ENCODE measurements at places on chromosomes 2 and 18.

GRCh38 chr2:115484983-115485382, 1042.5 kb downstream of the DPP10 start:
- DNase-seq, result no peak

DNA sequence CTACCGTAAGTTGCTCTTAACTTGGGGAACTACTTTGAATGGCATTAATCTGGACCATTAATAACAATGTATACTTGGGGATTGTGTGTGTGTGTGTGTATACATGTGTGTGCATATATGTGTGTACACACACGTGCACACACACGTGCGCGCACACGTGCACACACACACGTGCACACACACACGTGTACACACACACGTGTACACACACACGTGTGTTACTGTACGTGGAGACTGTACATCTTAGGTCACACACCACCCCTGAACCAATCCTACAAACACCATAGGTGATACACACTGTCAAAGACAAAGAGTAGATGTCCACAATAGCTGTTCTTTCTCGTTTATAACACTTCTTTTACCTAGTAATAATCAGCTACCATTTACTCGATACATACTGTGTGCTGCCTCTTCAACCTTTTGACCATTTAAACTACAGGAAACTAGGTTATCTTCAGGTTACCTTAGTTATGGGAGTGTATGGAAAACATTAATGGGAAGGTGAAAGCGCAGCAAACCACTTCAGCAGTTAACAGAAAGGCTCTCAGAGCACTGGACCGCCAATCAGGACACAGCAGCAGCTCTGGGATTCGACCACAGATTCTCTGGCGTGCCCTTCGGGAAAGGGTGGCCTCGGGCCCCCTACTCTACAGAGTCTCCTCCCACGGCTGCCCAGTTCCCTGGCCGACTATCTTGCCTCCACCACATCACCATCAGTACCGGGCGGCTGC, 894 bp upstream of the GCC2 start:
- no peak for DNase-seq

- DNase-seq, result no peak
Observed at GRCh38 chr2:17182399-17182798, 335.8 kb downstream of the RAD51AP2 start.

- no peak for DNase-seq
Observed at GRCh38 chr2:190412966-190413365, 4.8 kb downstream of the MFSD6 start.

DNA sequence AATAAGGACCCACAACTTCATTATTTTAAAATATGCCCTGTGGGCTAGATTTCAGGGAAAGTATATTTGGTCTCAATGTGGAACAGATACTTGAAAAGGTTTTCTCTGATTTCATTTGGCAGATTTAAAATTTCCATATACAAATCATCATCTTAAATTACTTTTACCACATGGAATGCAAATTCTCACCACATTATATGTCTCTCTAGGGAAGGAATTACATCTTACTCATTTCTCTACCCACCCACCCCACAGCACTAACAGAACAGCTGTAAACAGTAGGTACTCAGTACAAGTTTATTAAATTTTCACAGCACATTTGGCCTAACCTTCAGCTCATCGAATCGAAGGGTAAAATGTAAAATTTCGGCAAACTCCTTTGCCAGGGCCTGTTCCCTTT, 104.0 kb downstream of the CYRIA start:
- no peak for DNase-seq

- no peak for DNase-seq
Observed at GRCh38 chr2:196356332-196356731, 185.0 kb upstream of the STK17B start.

DNA sequence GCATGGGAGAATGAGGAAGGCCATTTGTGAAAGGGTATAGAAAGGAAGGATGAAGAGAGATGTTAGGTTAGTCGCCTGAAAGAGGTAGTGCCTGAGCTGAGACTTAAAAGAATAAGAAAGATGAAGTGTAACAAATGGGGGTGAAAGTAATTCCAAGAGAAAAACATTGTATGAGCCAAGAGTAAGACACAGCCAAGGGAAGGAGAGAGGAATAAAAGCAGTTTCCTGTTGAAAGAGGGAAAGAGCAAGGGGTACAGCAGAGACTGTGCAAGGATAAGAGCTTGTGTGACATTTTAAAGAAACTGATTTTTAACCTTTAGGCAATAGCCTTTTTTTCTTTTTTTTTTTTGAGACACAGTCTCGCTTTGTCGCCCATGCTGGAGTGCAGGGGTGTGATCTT, 4.8 kb upstream of the RBBP8 start:
- DNase-seq, result no peak

DNA sequence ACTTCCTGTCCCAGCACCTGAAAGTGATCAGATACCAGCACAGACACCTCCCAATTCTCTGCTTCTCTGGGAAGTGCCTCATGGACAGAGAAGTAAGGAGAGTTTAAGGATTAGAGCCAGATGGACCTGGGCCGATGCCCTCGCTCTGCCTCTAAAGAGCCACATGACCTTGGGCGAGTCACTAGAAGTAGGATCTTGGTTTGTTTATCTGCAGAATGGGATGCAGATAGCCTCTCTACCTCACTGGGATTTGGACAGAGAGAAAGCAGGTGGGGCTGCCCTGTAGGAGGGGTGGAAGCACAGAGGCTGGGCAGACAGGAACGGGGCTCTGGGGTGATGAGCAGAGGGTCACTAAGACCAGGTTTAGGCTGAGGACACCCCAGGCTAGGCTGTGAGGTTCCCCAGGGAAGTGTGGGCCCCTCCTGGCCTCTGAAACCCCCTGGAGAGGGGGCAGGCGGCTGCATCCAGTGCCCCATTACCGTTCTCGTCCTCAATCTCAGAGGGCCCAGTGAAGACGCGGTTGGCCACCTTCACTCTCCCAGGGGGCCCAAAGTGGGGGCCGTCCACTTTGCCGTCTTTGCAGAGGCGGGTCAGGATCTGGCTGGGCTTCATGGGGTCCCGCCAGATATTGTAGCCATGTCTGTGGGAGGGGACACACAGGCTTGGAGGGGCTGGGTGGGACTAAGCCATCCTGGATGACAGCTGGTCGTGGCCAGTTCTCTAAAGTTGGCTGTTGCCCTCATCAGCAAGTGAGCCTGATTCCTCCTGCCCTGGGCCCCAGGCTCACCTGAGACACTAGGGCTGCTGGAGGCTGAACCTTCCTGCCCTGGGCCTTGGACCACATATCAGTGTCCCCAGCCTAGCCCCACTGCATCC, 13.3 kb downstream of the OTOF start:
- no peak for DNase-seq

- DNase-seq, result no peak
Observed at GRCh38 chr2:227125506-227125905, 38.5 kb downstream of the COL4A4 start.

- no peak for DNase-seq
Observed at GRCh38 chr2:190334479-190335224, 8.7 kb upstream of the INPP1 start.

GRCh38 chr18:41378598-41378997, 576.4 kb upstream of the PIK3C3 start:
- DNase-seq, result no peak

DNA sequence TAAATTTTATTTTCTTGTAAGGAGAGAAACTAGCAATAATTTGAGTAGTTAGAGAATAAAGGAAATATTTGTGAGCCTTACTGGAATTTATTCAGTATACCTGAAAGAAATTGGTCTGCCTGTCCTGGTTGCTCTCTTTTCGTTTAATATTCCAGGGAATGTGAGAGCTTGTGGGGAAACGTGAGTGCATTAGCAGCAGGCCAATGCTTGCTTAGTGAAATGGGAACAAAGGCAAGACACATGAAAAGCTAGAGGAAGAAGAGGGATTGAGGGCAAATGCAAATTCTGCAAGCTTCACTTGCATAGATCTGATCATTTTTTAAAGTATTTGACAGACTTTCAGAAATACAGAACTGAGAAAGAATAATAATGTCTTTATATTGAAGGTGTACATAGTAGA, 111.0 kb downstream of the ERBB4 start:
- no peak for DNase-seq

GRCh38 chr2:5440174-5440573, 252.0 kb upstream of the SOX11 start:
- no peak for DNase-seq

GRCh38 chr2:71811157-71811556, 336.5 kb downstream of the CYP26B1 start:
- DNase-seq, result no peak

DNA sequence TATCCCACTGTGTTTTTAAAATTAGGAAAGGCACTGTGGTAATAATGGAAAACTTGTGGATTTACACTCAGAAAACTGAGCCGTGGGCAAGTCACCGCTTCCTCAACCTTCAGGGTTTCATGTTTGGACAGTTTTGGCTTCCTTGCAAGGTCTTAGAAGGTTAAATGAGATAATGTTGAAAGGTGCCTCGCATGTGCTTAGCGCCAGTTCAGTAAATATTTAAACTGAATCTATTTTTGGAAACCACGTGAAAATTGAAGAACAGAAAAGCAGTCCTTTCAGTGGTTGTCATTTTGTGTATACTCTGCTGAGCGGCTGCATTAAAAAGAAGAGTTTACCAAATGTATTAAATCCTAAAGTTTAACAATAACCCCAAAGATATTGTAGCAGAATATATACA, 15.2 kb upstream of the AGAP1 start:
- no peak for DNase-seq

DNA sequence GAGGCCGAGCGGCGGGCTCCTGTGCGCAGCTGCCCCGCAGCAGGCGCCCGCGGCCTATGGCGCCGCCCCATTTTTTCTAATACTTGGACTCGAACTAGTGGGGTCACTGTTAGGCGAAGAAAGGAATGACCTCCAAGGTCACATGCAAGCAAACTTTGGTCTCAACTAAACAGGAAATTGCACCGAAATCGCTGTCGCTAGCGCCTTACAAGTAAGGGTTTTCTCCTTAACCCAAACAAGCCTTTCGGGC, 339 bp downstream of the ACAA2 start:
- DNase-seq, result no peak

All from activated CD8-positive, alpha-beta memory T cell treated with anti-CD3 and anti-CD28 coated beads for 1 hour (primary cell).